ENCODE measurements at places on chromosomes 11 and 22. TPM values are rescaled to one million over a fixed set of nuclear protein-coding genes. Genes with fewer than 3 reads are reported as not detected.

OR2AG1 gene
- not detected for total RNA-seq

HORMAD2 gene
- total RNA-seq: not detected

TMEM45B gene
- 3.1 TPM for total RNA-seq

KRTAP5-11 gene
- not detected for total RNA-seq

VPREB3 gene
- 0.80 TPM for total RNA-seq

F2 gene
- total RNA-seq: not detected

SCN2B gene
- total RNA-seq: not detected

GRCh38 chr22:28443526-28443876 is 236.1 kb downstream of the TTC28 start:
- H3K4me1 ChIP-seq: peaks cover 27% of the 10 kb centered on the region
- H3K36me3 ChIP-seq: no peaks in the 10 kb centered on the region
- H3K27ac ChIP-seq: peak overlapping the region; percentile 86
- peak overlapping the region; percentile 77 for H3K4me3 ChIP-seq
- H3K27me3 ChIP-seq: peaks cover 6% of the 10 kb centered on the region
- peak; percentile 58 for DNase-seq

GRCh38 chr11:45166604-45166897 is 20.1 kb downstream of the PRDM11 start:
- H3K27ac ChIP-seq: no peak overlapping the region
- peaks cover 17% of the 10 kb centered on the region for H3K4me1 ChIP-seq
- no peak for DNase-seq
- no peak overlapping the region for H3K4me3 ChIP-seq

- no peaks in the 10 kb centered on the region for H3K36me3 ChIP-seq
- H3K4me1 ChIP-seq: no peaks in the 10 kb centered on the region
- no peak overlapping the region for H3K27ac ChIP-seq
Observed at GRCh38 chr11:32388871-32389770, 46.2 kb downstream of the WT1 start.

- H3K36me3 ChIP-seq: no peaks in the 10 kb centered on the region
- H3K27ac ChIP-seq: no peak overlapping the region
- no peak overlapping the region for H3K4me3 ChIP-seq
- DNase-seq: peak; percentile 31
Observed at GRCh38 chr11:7575841-7576725, 62.3 kb downstream of the PPFIBP2 start.

GRCh38 chr11:64235437-64236161 is 1.2 kb downstream of the VEGFB start:
- no peak for DNase-seq
- H3K27me3 ChIP-seq: no peaks in the 10 kb centered on the region
- H3K4me1 ChIP-seq: peaks cover 22% of the 10 kb centered on the region

DNA sequence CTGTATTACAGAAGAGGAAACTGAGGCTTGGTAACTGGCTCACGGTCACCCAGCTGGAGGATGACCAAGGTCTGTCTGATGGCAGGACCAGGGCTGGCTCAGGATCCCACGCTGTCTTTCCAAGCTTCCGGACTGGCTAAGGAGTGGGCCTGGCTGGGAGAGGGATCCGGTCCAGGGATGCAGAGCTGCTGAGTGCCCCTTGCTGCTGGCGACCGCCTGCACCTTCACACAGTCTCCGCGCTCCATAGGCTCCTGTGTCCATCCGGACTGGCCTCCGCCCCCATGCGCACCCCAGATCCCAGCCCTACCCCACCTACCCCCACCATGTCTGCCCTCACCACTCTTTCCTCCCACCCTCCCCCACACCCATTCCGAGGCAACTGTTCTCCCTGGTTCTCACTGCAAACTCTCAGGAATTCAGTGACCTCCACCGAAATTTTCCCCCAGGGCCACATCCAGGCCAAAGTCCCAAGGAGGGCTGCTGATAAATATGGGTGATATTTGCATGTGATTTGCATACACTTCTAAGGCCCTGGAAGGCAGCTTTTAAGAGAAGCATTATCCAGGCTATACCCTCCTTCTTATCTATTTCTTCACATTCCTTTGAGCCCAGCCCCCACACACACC is 48.5 kb upstream of the SLC35C1 start:
- H3K4me3 ChIP-seq: no peak overlapping the region
- H3K27me3 ChIP-seq: peaks cover 8% of the 10 kb centered on the region
- H3K27ac ChIP-seq: no peak overlapping the region
- H3K4me1 ChIP-seq: no peaks in the 10 kb centered on the region

GRCh38 chr11:59754494-59754858 is 700 bp upstream of the STX3 start:
- peak; percentile 53 for DNase-seq
- H3K4me3 ChIP-seq: peak overlapping the region; percentile 84
- H3K36me3 ChIP-seq: no peaks in the 10 kb centered on the region
- peaks cover 3% of the 10 kb centered on the region for H3K27me3 ChIP-seq
- peak overlapping the region; percentile 45 for H3K27ac ChIP-seq

DNA sequence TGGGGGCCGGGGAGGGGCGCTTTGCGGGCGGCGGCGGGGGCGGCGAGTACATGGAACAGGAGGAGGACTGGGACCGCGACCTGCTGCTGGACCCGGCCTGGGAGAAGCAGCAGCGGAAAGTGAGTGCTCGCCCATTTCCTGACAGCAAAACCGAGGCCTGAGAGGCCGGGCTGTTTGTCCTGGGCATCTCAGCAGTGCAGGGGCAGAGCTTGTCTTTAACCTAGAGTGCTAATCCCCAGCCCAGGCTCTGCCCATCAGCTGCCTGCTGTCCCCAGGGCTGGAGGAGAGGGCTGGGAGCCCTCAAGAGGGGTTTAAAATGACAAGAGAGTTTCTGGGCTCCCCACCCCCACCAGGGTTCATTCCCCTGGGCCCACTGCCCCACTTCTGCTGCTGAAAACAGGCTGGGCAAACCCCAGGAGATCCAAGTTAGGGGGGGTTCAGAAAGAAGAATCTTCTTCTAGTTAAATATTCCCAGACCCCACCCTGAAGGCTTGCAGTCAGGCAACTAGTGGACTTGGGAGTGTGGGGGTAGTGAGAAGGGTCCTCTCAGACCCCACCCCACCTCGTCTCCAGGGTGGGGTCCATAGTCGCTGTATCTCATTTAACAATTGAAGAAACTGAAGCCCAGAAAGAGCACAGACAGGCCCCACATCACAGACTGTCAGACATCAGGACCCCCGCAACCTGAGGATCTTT is 411 bp downstream of the ACTN3 start:
- no peak for DNase-seq
- H3K27me3 ChIP-seq: peaks cover 5% of the 10 kb centered on the region
- H3K27ac ChIP-seq: peak overlapping the region; percentile 33
- no peaks in the 10 kb centered on the region for H3K36me3 ChIP-seq
- H3K4me3 ChIP-seq: peak overlapping the region; percentile 76

GRCh38 chr11:27465629-27466028 is 7.0 kb downstream of the LGR4 start:
- peaks cover 10% of the 10 kb centered on the region for H3K27me3 ChIP-seq
- peaks cover 2% of the 10 kb centered on the region for H3K4me1 ChIP-seq
- H3K27ac ChIP-seq: no peak overlapping the region
- H3K36me3 ChIP-seq: no peaks in the 10 kb centered on the region
- DNase-seq: no peak

DNA sequence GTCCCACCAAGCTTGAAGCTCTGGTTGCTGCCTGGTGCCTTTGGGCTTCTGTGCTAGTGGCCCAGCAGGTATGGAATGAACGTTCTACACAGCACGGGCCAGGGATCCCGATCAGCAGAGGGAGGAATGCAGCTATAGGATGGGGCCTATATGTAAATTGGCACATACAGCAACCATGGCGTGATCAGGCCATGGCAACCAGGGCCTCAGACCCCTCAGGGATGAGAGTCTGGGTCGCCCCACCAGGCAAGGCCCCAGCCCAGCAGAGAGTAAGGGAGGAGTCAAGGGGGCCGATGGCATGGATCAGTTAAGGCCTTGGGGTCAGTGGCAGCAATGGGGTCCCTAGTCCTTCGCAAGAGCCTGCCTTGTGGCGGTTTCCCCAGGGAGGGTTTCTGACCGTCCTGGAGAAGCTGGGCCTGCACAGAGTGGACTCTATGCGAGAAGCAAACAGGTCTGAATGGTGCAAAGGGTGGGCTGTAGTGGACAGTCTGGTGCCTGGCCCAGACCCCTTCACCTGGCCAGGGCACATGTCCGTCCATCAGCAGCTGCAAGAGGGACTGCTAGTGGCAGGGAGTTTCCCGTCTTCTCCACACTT is 98.6 kb downstream of the RPS6KA4 start:
- H3K4me1 ChIP-seq: no peaks in the 10 kb centered on the region
- no peaks in the 10 kb centered on the region for H3K36me3 ChIP-seq
- DNase-seq: no peak
- no peak overlapping the region for H3K27ac ChIP-seq

GRCh38 chr11:78211565-78211964 is 22.8 kb downstream of the USP35 start:
- H3K27me3 ChIP-seq: no peaks in the 10 kb centered on the region
- H3K4me3 ChIP-seq: no peak overlapping the region
- peaks cover 24% of the 10 kb centered on the region for H3K36me3 ChIP-seq
- no peak for DNase-seq
